Astrocyte of the spinal cord (primary cell): ENCODE measurements at places on chromosomes 4 and X.

GRCh38 chr4:37138019-37138653 is 106.4 kb upstream of the NWD2 start:
- DNase-seq: no peak

DNA sequence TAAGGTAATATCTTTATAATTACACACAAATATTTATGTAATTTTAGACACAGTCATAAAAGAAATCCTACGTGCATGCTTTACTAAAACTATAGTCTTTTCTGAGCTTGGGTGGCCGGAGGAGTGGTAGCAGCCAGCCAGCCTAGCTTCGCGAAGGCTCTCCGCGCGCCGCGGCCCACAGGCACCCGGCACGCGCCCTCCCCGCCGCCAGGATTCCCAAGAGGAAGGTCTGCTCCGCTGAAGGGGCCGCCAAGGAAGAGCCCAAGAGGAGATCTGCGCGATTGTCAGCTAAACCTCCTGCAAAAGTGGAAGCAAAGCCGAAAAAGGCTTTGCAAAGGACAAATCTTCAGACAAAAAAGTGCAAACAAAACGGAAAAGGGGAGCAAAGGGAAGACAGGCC is 8.7 kb upstream of the PJA1 start:
- DNase-seq: no peak

GRCh38 chr4:58981828-58982227 is 1871.6 kb upstream of the IGFBP7 start:
- DNase-seq: no peak

- no peak for DNase-seq
These were observed 580.4 kb downstream of the ANKRD50 start for GRCh38 chr4:124132161-124132560.

- DNase-seq: no peak
These were observed 5.7 kb downstream of the MAGEA1 start for GRCh38 chrX:153184787-153185186.
